NCI-H2029 treated with DMSO at 0.1 percent for 48 hours (cell line): ENCODE measurements at places on chromosomes 11 and 22.

- DNase-seq = no peak
Observed at GRCh38 chr11:62539238-62539925, 7.2 kb downstream of the AHNAK start.

DNA sequence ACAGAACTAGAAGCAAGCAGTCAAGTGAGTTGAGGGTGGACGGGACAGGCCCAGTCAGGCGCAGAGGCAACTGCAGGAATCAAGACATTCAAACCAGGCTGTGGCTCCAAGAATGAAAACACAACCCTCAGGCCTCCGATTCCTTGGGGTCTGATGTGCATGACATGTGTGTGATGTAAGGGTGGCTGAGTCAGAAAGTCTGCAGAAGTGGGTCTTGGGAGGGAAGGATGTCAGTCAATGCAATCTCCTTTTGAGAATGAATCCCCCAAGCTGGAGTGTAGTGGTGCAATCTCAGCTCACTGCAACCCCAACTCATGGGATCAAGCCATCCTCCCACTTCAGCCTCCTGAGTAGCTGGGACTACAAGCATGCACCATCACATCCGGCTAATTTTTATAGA, 15.9 kb upstream of the PDE2A start:
- DNase-seq = no peak

DNA sequence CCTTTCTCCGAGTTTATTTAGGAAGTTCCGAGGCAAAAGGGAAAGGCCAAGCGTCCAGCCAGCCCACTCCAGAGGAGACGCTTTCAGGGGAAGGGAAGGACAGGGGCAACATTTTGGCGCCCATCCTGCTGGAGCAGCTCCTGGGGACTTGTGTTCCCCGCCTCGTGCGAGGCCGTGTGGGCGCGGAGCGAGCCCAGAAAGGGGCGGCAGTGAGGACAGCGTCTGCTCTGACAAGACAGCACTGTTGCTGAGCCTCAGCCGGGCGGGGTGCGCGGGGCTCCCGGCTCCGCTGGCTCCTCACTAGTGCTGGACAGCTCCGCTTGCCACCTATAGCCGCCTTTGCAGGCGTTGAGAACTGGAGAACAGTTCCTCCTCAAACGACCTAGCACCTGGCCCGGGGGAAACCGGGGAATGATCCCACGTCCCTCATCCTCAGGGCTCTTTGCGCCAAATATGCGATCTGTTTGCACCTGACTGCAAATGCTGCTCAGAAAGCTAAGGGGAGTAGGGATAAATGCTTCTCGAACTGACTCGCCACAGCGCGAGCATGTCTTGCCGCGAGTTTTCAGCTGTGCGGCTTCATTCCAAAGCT, 722 bp upstream of the GUCY1A2 start:
- no peak for DNase-seq

DNA sequence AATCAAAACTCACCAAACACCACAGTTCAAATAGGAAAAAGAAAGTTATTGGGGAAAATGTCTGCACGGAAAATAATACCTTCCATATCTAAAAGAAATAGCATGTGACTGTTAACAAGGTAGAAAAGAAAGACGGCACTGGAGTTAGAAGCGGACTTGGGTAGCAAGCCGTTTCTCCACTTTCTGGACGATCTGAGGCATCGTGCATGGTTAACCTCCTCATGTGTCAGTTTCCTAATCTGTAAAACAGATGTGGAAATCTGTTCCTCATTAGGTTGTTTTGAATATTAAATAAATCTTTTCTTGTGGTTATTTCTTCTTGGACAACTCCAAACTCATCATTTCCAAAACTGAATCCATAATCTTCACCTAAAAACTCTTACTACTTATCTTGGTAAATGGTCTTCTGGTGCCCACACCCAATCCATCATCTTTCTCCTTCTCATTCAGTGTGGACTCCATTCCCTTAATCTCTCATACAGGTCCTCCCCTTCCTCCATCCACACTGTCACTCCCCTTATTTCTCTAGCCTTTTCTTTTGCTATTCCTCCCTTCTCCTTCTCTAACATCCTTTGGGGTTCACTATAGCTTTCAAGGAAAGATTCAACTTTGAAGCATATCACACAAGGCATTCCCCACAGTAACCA, 53.5 kb downstream of the VSIG10L2 start:
- no peak for DNase-seq

GRCh38 chr11:62664405-62665074, 470 bp downstream of the C11orf98 start:
- DNase-seq = peak; percentile 24

DNA sequence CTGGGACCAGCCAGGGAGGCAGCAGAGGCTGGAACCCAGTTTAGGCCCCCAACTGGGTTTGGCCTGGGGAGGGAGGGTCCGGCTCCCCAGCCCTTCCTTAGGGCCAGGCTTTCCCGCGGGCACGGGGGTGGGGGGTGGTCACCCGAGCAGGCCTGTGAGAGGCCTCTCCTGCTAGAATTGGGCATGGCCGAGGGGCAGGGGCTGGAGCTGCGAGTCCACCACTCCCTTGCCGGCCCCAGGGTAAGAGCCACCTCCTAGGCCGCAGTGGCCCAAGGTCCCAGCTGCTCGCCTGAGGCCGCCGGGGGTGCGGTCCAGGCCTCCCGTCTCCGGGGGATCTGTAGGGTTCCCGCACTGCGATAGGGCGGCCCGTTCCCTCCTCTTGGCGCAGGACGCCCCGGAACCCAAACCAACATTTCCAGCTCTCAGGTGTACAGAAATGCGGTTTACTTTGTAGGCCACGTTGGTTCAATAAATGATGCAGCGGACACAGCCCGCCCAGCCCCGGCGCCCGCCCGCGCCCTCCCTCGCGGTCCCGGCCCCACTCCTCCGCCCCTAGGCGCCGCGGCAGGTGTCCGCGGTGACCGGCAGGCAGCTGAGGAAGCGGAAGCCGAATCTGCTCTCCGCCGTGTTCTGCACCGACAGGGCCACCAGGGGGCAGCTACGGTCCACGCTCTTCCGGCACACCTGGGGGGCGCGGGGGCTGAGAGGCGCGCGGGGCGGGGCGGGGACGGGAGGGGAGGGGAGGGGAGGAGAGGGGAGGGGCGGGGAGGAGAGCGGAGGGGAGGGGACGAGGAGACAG, 5.9 kb downstream of the LMNTD2 start:
- peak; percentile 52 for DNase-seq

DNA sequence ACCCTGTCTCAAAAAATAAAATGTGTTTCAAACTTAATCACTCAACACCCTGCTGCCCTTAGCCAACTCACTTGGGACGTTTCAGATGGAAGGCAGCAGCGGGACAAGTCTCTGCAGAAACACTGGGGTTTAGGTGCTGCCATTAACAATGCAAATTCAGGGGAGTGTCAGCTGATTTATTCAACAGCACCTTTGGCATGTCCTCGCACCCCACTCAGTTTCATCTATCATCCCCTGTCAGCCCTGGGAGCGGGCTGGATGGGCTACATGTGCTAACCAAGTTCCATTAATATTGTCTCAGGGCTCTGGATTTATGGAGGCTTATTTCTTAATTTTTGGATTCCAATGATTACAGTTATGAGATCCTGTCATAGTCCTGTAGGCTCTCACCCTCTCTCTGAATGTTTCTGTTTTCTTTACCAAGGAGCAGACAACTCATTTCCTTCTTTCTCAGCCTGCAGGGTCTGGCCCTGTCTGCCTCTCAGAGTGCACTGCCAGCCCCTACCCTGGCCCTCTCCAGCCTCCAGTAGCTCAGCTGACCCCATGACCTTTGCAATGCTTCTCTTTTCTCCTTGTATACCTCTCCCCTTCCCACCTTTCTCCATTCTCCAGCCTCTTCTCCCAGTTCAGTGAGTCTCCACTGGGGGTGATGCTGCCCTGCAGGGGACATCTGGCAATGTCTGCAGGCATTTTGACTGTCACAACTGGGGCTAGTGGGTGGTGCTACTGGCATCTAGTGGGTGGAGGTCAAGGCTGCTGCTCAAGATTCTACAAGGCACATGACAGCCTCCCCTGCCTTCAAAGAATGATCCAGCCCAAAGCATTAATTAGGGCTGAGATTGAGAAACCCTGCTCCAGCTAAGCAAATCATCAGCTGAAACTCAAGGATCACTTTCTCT, 79.0 kb downstream of the APIP start:
- DNase-seq = no peak

DNA sequence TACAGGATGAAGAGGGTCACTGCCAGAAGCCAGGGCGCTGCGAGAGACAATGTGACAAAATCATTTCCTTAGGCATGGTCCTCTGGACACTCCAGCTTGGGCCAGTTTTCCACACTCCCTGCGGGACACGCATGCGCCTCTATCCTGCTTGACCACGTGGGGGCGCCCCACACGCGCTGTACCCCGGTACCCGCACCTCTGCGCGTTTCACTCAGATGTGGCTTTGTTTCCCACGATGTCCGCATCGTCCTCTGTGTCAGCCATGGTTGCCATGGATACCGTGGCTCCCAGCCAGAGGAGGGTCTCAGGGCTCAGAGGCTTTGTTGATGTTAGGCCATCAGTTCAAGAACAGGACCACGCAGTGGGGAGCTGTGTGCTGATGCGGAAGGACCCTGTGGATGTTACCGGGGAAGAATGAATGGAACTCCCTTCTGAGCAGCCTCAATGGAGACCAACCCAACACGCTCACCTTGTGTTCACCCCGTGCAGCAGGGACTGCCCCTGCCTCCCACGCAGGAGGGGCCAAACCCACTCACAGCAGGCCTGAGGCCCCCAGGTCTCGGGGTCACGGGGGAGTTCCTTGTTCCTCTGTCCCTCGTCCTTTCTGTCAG, 101.1 kb upstream of the SLC22A12 start:
- DNase-seq = no peak

DNA sequence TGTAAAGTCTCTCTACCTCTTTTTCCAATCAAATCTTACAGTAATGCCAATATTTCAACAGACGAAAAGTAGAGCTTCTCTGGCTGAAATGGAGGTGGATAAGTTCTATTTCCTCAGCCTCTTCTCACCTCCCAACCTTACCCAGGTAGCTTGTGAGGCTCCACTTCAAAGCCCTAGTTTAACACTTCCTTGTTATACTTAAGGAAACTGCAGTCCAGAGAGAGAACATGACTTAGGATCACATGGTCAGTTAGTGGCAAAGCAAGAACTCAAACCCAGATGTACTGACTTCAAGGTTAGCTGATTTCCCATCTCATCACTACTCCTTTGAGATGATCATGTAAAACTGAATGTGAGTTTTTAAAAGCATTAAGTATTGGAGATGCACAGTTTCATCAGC, 32.5 kb downstream of the PAK1 start:
- no peak for DNase-seq

DNA sequence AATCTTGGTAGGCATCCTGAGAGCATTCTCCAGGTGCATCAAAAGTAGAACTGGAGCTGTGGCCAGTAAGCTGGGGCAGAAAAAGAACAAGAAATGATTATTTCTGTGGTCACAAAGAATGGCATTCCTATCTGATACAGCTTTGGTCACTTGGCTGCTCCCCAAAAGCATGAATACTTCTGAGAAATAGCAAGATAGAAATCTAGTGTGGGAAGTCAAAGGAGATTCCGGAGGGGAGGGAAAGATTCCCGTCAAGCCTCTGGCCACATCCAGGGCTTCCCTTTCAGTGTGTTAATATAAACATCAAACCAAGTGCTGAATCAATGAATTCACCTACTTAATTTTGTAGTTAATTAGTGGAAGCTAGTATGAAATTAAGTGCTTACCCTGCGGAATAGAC, 1185.4 kb downstream of the LRRC4C start:
- DNase-seq = no peak

- DNase-seq = no peak
Observed at GRCh38 chr11:72783144-72783905, 10.5 kb downstream of the STARD10 start.

DNA sequence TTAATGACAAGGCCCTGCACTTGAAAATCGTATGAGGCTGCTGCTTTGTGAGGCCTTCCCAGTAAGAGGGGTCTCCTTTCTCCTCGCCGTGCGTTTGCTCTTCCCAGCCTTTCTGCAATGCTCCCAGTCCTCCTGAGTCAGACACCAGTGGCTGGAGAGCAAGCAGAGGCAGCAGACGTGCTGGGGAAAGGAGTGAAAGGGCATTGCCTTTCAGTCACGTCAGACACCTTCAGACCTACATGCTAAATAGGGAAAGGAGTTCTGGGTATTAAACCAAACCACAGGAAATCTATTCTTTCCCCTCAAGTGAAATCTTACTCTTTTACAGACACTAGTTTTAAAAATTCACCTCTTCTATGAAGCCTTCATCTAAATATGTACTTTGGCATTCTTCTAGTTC, 274.8 kb downstream of the NTM start:
- no peak for DNase-seq

DNA sequence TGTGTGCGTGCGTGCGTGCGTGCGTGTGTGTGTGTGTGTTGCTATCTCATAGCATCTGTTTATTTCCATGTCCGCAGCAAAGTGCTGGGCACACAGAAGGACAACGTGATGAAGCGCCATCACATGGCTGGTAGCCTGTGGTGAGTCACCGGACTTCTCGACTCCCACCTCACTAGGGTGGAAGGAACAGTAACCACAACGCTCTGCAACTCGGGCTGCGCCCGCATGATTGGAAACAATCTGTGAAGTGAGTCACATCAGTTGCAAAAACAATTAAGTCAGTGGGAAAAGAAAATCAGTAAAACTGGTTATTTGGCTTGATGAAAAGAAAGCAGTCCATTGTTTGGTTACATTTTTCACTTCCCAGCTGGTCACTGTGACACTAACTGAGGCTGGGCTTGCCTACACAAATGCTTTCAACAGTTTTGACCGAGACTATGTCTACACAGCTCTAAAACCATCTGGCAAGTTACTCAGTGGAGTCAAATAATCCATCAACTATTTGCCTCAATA, 437.3 kb upstream of the CADM1 start:
- DNase-seq = no peak

GRCh38 chr11:75966537-75967287, 151.7 kb downstream of the UVRAG start:
- no peak for DNase-seq

DNA sequence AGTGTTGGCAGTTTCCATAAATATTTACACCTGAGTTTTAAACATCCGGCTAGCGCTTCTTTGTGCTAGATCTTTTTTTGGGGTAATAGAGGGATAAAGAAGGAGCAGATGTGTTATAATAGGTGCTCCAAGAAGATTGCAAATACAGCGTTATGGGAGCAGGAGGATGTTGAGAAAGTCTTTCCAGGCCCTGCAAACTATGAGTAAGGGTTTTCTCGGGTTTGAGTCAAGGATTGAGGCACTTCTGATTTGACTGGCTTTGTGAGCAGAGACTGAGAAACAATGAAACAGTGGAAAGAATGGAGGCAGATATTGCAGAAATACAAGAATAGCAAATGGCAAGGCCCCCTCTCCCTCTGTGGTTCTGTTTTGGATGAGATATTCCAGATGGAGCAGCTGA, 155.0 kb upstream of the TIMP3 start:
- DNase-seq = no peak

DNA sequence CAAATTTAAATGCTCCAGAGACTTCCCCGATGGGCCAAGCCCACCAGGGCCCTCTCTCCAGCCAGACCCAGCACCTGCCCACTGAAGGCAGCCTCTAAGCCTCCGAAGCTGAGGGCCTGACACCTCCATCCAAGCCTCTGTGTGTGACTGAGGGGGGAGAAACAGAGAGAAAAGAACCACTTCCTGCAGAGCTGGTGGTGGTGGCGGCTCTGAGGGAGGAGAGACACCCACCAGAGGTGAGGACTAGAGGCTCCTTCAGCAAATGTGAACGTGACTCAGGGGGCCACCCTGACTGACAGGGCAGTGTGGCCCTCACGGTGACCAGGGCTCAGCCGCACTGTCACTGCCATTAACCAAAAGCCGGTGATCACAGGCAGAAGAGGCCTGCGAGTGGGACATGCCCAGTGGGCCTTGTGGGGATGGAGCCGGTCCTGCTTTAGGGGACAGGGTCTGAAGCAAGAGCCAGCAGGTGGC, 31.0 kb upstream of the CD5 start:
- DNase-seq = no peak
